ENCODE measurements at places on chromosomes 1 and 21.

DNA sequence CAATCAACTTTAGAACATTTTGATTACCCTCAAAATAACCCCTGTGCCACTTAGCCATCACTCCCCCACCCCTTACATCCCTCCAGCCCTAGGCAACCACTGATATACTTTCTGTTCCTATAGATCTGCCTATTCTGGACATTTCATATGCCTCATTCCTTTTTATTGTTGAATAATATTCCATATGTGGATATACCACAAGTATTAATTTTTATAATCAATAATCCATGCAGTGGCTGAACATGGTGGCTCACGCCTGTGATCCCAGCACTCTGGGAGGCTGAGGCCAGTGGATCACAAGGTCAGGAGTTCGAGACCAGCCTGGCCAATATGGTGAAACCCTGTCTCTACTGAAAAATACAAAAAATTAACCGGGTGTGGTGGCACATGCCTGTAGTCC is 20.1 kb upstream of the MED18 start:
- H3K27me3 ChIP-seq, result no peaks in the 10 kb centered on the region
- H3K36me3 ChIP-seq, result no peaks in the 10 kb centered on the region
- H3K4me3 ChIP-seq, result no peak overlapping the region
- no peak overlapping the region for H3K27ac ChIP-seq
- H3K4me1 ChIP-seq, result peaks cover 8% of the 10 kb centered on the region

GRCh38 chr1:101435831-101436511 is 199.2 kb downstream of the S1PR1 start:
- H3K4me3 ChIP-seq, result no peak overlapping the region
- no peaks in the 10 kb centered on the region for H3K27me3 ChIP-seq
- no peaks in the 10 kb centered on the region for H3K4me1 ChIP-seq
- no peaks in the 10 kb centered on the region for H3K36me3 ChIP-seq

DNA sequence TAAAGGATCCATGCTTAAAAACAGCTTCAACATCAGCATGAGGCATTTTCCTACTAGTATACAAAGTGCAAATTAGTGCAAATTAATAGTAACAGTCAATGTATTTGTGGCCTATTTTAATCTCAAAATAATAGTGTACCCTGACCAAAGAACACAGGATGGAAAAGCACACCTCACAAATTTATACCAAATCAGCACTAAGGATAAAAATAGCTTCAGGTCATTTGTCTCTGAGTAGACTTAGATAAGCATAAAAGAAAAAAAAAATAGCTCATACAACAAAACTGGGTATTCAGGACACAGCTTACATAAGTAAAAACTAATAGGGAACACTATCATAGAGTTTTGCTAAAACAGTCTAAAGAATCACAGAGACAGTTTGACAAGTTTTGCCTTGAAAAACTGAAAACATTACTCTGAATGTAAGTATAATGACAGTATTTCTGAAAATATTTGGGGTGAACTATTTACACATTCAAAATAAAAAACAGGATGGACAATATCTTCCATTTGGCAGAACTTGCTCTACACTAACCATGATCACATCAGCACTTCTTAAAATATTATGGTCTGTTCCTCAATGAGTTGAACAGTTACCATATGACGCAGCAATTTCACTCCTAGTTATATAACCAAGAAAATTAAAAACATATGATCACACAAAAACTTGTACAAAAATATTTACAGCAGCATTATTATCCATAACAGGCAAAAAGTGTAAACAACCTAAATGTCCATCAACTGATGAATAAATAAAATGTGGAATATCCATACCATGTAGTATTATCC is 46.3 kb downstream of the RNF115 start:
- peak overlapping the region; percentile 43 for H3K27ac ChIP-seq
- H3K4me3 ChIP-seq, result no peak overlapping the region
- no peaks in the 10 kb centered on the region for H3K27me3 ChIP-seq

- no peak overlapping the region for H3K4me3 ChIP-seq
- no peaks in the 10 kb centered on the region for H3K36me3 ChIP-seq
- no peaks in the 10 kb centered on the region for H3K4me1 ChIP-seq
Observed at GRCh38 chr1:198660341-198661261, 21.8 kb downstream of the PTPRC start.

- no peak for DNase-seq
- H3K4me3 ChIP-seq, result no peak overlapping the region
- H3K27ac ChIP-seq, result no peak overlapping the region
- no peaks in the 10 kb centered on the region for H3K27me3 ChIP-seq
- peaks cover 40% of the 10 kb centered on the region for H3K4me1 ChIP-seq
Observed at GRCh38 chr1:61143821-61144424, 61.6 kb downstream of the NFIA start.

DNA sequence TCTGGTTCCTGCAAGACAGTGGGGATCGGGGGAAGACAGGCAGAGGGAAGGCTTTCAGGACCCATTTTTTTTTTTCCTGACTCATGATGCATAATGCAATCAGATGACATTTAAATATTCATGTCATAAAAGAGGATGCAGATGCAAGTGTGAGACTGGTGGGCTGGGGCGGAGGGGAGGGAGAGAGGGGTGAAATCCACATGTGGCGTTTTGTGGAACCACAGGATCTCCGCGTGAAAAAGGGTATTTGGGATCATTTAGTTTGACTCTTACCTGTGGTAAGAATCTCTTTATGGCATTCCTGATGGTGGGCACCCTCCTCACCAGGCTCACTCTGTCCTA is 249.3 kb upstream of the CSF3R start:
- no peak overlapping the region for H3K4me3 ChIP-seq
- no peaks in the 10 kb centered on the region for H3K27me3 ChIP-seq
- no peaks in the 10 kb centered on the region for H3K4me1 ChIP-seq
- H3K27ac ChIP-seq, result no peak overlapping the region

- H3K27me3 ChIP-seq, result no peaks in the 10 kb centered on the region
- no peak overlapping the region for H3K27ac ChIP-seq
- H3K4me3 ChIP-seq, result no peak overlapping the region
- H3K4me1 ChIP-seq, result peaks cover 20% of the 10 kb centered on the region
- DNase-seq, result no peak
Observed at GRCh38 chr1:164583835-164584539, 25.0 kb downstream of the PBX1 start.

DNA sequence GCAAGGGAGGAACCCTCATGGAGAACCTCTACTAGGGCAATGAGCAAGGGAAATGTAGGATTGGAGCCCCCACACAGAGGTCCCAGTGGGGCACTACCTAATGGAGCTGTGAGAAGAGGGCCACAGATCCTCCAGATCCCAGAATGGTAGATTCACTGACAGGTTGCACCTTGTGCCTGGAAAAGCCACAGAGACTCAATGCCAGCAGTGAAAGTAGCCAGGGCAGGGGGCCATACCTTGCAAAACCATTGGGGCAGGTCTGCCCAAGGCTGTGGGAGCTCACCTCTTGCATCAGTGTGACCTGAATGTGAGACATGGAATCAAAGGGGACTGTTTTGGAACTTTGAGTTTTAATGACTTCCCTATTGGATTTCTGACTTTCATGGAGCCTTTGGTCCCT is 17.9 kb downstream of the CFH start:
- no peaks in the 10 kb centered on the region for H3K36me3 ChIP-seq
- no peak overlapping the region for H3K27ac ChIP-seq
- no peak for DNase-seq
- H3K4me3 ChIP-seq, result no peak overlapping the region
- H3K4me1 ChIP-seq, result no peaks in the 10 kb centered on the region

Measured in body of pancreas (tissue), 4 donors.